ENCODE measurements at places on chromosomes 16 and 17.

DNA sequence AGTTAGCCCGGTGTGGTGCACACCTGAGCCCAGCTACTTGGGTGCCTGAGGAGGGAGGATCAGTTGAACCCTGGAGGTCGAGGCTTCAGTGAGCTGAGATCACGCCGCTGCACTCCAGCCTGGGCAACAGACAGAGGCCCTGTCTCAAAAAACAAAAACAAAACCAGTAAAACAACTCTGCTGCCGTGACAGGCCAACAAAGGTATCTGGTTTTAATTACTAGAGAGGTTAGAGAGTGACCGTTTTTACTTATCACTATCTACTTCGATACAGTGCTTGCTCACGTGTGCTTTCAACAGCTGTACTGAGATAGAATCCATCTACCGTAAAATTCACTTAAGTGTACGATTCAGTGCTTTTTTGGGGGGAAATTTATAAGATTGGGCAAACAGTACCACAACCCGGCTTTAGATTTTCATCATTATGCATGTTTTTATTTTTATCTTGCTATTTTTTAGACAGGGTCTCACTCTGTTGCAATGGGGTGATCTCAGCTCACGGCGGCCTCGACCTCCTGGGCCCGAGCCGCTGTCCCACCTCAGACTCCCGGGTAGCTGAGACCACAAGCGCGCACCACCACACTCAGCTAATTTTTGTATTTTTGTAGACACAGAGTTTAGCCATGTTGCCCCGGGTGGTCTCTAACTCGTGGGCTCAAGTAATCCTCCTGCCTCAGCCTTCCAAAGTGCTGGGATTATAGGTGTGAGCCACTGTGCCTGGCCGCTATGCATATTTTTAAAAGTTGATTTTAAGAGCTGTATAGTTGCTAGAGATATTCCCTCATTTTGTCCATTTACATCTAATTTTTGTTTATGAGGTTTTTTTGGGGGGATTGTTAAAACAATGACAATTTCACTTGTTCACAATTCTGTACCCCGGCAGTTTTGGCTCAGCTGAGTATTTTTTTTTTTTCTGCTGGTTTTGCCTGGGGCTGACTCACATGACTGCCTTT, 30.9 kb downstream of the SERPINF1 start:
- DNase-seq = no peak

GRCh38 chr16:57388359-57389086, 16.0 kb upstream of the CCL17 start:
- DNase-seq = no peak

DNA sequence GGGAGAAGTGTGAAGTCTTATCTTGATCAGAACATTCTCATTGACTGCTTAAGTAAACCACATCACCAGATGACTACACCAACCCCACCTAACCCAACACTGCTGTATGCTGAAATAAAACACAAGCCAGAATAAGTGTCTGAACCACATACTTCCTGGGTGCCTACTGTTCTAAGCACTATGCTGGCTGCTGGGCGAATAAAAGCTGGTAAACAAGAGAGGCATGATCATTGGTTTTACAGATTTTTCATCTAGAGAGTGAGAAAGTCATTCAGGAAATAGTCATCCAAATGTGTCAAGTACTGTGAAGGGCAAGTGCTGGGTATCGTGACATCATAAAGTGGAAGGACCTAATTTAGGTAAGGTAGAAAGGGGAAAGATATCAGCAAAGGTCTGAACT, 199.0 kb upstream of the SOX9 start:
- no peak for DNase-seq

- no peak for DNase-seq
These were observed 49.4 kb downstream of the WSB1 start for GRCh38 chr17:27343294-27343693.

DNA sequence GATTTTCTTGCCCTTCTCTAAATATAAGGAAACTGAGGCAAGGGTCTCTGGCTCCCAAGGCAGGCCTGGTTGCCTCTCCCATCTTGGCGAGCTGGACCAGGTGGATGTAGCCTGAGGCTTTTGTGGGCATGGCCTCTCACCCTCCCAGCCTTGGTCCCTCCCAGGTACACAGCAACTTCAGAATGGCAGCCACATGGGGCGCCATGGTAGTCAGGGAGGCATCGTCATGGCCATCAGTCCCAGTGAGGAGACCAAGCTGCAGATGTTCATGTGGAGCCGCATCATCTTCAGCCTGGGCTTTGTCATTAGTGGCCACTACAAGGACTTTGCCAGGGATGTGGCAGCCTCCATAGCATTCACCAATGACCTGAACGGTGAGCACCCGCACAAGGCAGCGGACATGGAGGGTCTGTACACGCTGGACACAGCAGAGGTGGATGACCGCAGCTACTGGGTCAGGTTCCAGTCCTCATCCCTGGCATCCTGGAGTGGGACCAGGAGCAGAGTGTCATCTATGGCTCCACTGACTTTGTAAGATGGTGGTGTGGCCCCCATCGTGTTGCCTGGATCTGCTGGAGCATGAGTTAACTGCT, 165.8 kb upstream of the ZNF267 start:
- DNase-seq = no peak

GRCh38 chr16:14611660-14612059, 18.4 kb downstream of the PARN start:
- DNase-seq = no peak

DNA sequence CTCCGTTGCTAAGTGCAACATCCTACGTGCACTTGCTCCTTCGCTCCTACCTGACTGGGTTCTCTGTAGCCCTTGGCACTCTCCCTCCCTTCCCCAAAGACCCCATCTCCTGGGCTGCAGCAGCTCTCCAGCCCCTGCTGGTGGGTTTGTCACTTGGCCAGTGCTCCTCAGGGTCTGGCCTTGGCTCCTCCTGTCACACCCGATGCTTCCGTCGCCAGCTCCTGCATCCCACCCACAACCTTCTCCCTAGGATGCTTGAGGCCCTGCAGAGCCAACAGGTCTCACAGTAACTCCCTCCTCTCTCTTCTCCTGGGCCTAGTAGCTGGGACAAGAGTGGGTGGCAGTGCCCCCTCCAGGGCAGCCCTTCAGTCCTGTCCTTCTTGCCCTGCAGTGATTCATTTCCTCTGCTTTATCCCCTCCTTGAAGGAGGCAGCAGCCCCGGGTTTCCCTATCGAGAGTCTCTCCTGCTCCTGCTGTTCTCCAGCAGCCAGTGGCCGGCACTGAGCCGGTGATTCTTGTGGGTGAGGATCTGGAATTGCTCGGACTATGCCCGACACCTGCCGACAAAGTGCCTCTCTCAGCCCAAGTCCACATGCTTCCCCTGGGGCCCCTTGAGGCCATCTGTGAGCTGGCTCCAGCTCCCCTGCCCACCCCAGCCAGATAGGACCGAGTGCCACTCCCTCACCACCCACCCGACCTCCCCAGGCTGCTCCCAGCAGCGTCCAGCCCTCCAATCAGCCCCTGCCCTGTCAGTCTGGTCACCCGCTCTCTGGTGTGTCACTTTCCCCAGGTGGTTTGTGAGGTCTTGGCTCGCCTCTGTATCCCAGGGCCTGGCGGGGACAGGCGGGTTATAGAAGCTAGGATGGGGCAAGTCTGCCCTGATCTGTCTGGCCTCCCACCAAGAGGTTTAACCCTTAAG, 3.8 kb downstream of the LITAFD start:
- DNase-seq = no peak

- no peak for DNase-seq
These were observed 45.0 kb downstream of the ESRP2 start for GRCh38 chr16:68190736-68191510.

GRCh38 chr16:17835118-17835876, 364.5 kb upstream of the XYLT1 start:
- no peak for DNase-seq

DNA sequence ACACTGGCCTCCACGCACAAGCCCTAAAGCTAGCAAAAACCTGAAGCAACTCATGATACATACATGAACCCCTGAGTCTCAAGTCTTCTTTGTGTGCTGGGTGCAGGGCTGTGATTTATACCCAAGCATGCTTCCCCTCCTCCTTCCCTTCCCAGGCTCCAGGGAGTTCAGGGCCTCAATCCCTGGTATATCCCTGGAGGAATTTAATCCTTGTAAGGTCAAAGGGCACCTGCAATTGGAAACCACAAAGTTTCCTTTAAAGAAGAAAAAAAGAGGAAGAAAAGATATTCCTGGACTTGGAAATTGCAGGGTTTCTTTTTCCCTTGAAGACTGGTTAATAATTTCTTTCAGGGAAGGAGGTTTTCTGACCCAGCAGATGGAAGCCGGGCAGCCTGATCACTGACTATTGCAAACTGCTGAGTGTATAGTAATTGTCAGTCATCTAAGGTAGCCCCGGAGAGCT, 182.3 kb downstream of the AATF start:
- DNase-seq = no peak

Measured in stimulated activated CD4-positive, alpha-beta T cell treated with anti-CD3 and anti-CD28 coated beads, Interleukin-15, amount 100 ng/mL, for 24 hours (primary cell).